ENCODE measurements at places on chromosomes 5 and 9.
A peak's percentile ranks its signal among the peaks of the same experiment; 100 is the strongest.

- peak; percentile 29 for DNase-seq
These were observed 1.2 kb upstream of the INSL6 start for GRCh38 chr9:5186416-5187169.

DNA sequence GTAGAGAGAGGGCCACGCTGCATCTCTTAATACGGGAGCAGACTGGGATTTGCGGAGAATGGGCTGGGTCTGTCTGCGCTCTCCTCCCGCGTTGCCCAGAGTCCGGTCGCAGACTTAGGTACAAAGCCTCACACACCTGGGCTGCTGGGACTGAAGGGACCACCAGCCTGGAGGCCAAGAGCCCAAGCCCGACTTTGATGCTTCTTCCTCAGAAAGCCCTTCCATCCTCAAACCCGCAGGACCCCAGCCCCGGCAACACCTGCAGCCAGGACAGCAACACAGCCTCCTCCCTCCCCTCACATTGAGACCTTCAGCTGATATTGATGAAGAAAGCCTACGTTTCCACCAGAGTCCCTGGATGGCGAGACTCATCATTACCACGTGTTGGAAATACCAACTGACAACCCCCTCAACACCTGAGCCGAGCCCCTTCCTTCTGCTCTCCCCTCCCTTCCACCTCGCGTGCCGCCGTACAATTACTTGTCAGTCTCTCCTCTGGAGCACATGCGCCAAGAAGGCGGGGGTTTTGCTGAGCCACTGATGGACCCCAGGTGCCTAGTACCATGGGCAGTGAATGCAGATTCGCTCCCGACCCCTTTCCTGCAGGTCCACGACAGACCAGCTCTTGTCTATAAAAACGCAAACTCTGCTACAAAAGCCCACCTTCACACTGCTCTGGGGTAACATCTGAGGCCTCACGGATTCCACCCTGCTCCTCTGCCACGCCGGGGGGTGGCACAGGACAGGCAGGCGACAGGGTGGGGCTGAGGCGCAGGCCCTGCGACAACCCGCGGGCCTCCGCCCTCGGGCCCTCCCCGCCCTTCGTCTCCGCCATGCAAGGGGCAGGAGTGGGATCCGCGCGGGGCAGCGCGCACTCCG, 841 bp downstream of the ASB6 start:
- no peak for DNase-seq

DNA sequence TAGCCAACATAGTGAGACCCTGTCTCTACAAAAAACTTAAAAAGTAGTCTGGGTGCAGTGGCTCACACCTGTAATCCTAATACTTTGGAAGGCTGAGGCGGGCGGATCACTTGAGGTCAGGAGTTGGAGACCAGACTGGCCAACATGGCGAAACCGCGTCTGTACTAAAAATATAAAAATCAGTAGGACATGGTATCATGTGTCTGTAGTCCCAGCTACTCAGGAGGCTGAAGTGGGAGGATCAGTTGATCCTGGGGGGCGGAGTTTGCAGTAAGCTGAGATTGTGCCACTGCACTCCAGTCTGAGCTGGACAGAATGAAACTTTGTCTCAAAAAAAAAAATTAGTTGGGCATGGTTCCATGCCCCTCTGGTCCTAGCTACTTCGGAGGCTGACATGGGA, 57.9 kb upstream of the MIER3 start:
- DNase-seq: no peak

DNA sequence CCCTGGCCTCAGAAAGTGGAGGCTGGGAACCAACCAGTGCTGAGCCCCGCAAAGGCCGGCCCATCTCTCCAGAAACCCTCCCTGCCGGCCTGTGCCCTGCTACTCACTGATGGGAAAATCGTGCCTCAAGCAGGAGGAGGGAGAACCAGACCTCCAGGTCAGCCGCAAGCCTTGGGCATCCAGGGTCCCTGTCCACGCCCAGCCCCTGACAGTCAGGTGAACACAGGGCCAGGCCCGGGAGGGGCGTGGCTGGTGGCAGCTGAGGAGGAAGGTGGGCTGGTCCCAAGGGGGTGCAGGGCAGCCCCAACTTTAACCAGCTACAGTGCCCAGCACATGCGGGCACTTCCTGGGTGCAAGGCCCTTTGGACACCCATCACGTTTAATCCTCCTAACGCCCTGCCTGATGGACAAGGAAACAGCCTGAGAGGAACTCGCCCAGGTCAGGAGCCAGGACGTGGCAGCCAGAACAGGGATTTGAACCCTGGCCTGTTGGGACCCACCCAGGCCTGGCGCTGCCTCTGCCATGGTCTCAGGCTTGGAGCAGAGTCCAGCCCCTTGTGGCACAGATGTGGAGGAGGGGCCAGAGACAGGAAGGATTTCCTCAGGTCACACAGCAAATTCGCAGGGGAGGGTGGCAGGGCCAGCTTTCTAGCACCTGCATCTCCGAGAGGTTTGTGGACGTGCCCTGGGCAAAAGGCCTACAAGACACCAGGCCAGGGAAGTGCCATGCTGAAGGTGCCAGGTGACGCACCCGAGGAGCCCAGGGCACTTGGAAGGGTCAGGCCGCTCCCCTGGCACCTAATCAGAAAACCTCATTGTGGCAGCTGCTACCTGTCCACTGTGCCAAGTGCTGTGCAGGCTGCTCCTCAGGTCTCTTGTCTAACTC, 4.5 kb downstream of the RALGDS start:
- DNase-seq: no peak

DNA sequence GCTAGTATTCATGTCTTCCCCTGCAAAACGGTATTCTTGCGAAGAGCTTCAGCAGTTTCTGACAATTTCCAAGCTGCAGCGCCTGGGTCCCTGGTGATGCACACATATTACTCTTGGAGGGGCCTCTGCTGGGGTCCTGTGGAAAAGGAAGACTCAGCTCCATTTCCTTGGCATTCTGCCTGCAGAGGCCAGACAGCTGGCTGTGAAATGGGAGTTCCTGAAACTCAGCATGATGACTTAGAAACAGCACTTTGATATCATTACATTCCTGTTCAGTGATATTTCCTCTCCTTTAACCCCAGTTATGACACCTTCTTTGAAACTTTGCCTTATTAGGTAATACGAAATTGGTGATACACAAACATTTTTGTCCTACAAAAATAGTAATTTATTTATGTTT, 98.5 kb downstream of the APBA1 start:
- DNase-seq: peak; percentile 77

DNA sequence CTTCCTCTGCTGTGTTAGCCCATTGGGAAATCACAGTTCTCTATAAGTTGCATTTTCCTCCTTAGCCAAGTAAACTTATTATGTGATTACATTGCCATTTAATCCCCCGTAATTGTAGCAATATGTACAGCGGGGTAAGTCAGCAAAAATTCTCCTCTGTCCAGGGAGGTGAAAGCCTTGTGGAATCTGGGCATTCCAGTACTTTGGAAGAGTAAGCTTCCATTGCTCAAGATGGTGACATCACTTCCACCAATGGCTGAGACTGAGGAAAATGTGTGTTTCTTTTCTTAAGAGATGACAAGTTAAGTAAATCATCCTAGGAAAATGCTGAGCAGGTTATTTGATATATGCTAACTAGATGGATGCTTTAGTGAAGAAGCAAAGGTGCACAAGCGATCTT, 436.7 kb downstream of the CETN3 start:
- no peak for DNase-seq

GRCh38 chr9:136086951-136087740, 7.9 kb downstream of the NACC2 start:
- DNase-seq: no peak

- no peak for DNase-seq
These were observed 28.3 kb downstream of the JAK2 start for GRCh38 chr9:5013374-5013773.

GRCh38 chr9:90642570-90643539, at the start of gene DIRAS2:
DIRAS2 (minus strand) TSS chr9:90642824; CDS start chr9:90613827, 28,997 bp downstream.
- no peak for DNase-seq

- DNase-seq: no peak
These were observed 6.1 kb upstream of the CEP72 start for GRCh38 chr5:606061-606460.

- no peak for DNase-seq
These were observed 18.9 kb upstream of the IQGAP2 start for GRCh38 chr5:76384189-76384588.

- no peak for DNase-seq
These were observed 54.2 kb upstream of the SSBP2 start for GRCh38 chr5:81805086-81805485.

GRCh38 chr5:156021866-156022265, 305.1 kb upstream of the SGCD start:
- DNase-seq: no peak

DNA sequence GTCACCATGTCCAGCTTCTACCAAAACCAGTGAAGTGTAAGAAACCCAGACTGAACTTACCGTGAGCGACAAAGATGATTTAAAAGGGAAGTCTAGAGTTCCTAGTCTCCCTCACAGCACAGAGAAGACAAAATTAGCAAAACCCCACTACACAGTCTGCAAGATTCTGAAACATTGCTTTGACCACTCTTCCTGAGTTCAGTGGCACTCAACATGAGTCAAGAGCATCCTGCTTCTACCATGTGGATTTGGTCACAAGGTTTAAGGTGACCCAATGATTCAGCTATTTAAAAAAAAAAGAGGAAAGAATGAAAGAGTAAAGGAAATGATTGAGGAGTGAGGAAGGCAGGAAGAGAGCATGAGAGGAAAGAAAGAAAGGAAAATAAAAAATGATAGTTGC, 19.8 kb downstream of the IL7R start:
- DNase-seq: no peak

DNA sequence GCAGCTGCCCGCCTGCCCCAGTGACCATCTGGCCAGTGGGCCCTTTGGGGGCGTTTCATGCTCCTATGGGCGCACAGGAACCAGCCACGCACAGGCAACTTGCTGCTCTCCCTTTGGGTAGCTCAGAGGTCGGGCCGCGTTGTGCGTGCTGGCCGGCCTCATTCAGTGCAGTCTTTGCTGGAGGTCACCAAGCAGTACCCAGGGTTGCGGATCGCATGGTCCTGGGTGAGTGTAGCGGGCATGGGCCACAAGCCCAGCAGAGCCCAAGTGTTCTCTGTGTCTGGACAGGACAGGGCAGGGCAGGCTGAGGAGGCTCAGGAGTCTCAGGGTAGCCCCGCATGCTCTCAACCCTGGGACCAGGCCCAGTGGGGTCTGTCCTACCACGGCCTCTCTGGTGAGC, 9.9 kb upstream of the MRNIP start:
- DNase-seq: no peak

DNA sequence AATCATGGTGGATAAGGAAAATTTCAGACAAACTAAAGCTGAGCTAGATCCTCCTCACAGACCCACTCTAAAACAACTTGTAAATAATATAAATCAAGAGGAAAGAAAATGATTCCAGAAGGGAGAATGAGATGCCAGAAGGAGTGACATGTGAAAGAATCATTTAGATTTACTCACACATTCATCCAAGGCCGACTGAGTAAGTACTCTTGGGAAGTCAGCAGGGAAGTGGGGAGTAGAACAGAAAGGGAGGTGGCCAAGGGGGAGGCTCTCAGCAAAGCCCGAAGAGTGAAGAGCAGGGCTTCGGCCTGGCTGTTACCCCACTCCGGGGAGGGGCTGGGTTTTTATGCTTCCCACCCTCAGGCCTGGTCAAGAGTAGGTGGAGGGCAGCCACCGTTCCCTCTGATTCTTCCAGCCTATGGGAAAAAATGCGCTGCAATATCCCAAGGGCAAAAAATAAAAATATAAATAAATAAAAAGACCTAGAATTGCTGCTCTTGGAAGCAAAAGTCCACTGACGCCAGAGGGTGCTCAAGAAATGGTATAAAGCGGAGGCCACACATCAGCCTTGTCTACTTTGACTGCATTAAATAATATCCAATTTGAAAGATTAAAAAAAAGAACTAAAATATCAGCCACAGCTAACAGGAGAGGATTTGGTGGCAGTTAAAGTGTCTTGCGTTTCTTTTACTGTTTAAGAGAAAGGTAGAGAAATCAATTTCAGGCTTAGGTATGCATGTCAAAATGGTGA, 110.2 kb upstream of the COL5A1 start:
- no peak for DNase-seq

DNA sequence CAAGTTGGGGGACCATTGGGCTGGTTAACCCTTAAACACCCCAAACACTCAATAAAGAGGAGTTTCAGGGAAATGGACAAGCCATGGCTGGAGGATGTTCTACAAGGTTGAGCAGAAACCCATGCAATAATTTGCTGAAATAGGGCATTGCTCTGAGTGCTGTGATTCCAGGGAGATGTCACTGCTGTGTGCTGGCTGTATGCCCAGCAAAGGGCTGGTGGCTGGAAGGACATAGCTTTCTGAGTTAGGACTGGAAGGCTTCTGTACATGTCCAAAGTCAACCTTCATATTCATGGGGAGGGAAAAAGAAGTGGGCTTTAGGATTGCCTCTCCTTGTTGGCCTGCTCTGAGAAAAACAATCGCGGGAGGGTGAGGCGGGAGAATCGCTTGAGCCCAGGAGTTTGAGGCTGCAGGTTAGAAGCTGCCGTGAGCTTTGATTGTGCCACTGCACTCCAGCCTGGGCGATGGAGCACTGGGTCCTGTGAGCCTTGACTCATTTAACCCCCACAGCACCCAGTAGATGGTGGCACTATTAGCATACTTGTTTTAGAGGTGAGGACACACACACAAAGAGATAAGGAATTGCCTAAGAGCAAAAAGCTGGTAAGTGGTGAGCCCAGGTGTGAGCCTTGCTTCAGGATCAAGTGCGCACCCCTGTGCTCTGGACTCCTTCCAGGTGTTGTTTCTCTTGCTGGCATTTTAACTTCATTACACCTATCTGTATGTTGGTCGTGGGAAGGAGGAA, 20.4 kb downstream of the IL12B start:
- DNase-seq: no peak

DNA sequence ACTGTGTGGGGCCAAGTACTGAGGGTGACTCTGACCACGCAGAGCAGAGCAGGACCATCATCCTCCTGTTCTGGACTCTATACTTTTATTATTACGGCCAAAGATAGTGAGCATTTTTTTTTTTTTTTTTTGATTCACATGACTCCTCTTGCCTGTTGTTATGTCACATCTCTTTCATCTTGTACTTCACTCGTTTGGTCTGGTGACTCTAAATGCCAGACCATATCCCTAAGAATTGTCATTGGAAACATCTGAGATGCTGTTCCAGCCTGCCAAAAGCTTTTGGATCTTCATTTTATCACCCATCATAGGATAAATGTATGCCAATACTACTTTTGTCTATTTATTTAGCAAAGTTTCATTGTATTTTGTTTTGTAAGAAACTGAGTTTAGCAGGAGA, 168.2 kb upstream of the RAI14 start:
- DNase-seq: no peak

DNA sequence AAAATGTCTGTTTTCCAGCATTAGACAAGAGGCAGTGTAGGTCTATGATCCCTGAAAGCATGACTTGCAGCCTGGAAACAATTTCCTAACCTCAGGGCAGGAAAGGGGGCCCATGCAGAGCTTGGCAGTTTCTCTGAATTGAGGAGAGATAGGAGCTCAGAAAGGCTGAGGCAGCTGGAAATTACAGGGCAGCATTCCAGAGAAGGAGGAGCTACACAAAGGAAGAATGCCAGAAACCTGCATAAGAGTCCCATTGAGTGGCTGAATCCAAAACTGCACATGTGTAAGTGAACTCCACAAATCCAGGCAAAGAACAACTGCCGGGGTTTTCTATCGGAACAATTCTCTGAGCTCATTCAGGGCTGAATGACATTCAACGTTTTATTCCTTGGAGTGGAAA, 346.8 kb downstream of the PIK3R1 start:
- peak; percentile 43 for DNase-seq

All from smooth muscle cell of the brain vasculature (primary cell).